ENCODE measurements at places on chromosomes 16 and 17.

GRCh38 chr17:45115871-45116270 is 16.4 kb downstream of the PLCD3 start:
- DNase-seq = peak; percentile 52

DNA sequence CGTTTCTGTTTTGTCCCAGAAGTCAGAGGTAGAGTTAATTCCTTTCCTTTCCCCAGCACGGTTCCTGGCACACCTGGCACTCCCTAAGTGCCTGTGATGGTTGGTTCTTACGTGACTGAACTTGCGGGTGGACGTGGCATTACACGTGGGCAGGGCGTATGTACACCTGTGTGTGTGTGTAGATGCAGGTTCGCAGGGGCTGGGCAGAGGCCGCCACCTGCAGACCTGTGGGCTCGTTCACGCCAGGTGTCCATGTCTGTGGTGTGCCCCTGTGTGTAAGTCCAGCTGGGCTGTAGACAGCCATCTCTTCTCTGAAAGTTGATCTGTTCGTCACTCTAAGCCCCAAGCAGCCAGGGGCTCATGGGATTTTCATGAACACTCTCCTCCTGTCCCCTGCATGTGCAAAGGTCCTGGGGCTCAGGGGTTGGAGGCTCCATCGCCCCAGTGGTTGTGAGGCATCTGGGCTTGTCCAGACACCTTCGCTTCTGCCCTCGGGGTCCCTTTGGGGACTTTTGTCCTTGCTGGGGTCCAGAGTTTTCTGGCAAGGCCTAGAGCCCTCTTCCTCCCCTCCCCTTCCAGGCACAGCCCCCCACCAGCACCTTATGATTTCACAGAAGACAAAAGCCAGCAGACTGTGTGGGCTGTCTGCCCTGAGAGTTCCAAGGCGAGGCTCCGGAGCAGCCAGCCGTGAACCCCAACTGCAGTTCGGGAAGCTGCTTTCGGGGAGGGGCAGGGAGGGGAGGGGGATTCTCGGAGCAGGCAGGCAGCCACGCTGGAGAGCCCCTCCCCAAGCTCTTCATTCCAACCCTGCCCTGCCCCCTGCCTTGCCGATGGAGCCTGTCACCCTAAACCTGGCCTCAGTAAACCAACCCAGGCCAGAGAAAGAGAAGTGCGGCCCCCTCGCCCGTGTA is 5.4 kb upstream of the FSCN2 start:
- peak; percentile 46 for DNase-seq

- DNase-seq = peak; percentile 46
These were observed 22.2 kb upstream of the ADCY7 start for GRCh38 chr16:50244140-50244503.

GRCh38 chr16:86540894-86541293 is 14.1 kb downstream of the MTHFSD start:
- DNase-seq = no peak

DNA sequence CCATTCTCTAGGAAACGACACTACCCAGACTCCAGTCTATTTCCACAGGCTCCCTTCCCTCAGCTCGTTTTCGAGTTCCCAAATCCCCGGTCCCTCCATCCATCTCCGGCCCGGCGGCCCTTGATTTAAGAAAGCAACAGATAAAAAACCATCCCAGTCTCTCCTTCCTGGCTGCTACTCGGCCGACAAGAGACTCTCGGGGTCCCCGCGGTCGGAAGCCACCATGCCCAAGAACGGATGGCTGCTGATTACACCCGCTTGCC is 182 bp downstream of the RPL26 start:
- no peak for DNase-seq

DNA sequence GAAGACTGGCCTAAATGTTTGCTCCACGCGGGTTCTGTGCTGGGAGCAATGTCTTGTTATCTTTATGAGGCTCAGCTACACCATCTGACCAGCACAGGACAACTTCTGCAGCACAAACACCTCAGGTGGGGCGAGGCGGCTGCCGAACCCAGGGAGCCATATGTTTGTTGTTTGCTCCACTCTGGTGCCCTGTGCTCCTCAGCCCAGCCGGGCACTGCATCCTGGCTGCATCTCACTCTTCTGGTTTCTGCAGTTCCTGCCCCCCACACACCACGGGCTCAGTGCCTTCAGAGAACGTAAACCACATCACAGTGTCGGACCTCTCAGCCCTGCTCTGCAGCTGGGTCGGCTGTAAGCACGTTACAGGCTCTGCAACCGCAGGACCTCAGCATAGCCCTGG is 32.4 kb downstream of the MXRA7 start:
- DNase-seq = no peak

DNA sequence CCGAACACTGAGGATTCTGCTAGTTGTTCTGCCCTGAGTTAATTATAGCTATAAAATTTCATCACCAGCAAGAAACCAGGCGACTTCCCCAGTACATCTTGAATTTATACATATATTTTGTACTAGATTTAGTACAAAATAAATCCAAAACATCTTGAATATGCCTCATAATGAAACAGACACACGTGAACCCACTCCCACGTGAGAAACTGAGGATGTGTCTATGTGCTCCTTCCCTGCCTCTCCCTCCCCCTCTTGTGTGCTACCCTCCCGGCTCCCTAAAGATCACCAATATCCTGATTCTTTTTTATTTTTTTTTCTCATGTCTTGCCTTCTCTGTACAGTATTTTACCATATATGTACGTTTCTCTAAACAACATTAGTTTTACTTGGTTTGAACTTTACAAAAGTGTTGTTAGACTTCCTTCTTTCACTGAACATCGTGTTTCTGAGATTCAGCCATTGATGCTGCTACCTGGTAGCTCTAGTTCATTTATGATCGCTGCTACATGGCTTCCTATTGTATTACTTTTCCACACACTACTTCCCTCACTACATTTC is 1.1 kb upstream of the LCMT1 start:
- no peak for DNase-seq

DNA sequence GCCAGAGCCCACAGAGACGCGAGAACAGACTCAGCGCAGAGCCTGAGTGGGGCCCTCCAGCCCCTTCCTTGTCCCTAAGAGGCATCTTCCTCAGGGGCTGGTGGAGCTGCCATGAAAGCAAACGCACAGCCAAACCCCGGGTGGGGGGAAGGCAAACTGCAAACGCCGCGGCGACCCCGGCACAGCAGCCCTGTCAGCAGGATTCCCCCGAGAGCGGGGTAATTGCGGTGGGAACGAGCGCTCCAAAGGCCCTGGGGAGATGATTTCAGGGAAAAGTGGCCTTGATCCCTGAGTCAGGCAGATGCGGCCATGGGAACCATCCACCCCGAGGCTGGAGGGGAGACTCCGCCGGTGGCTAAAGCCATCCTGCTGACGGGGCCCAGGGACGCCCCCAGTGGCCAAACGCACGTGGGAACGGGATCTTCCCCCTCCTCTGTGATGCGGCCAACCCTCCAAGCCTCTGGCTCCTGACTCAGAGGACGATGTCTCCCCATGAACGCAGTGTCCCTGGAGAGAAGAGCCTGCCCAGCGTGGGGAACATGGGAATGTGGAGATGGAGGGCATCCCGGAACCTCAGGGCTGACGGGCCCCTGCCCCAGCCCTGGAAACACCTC is 25.1 kb downstream of the SLC7A5 start:
- DNase-seq = peak; percentile 26

GRCh38 chr17:50479522-50480141 is 972 bp downstream of the RSAD1 start:
- DNase-seq = peak; percentile 74

GRCh38 chr17:33515974-33516373 is 222.9 kb upstream of the ASIC2 start:
- DNase-seq = no peak

- no peak for DNase-seq
These were observed 65.9 kb downstream of the PITPNC1 start for GRCh38 chr17:67442787-67443624.

DNA sequence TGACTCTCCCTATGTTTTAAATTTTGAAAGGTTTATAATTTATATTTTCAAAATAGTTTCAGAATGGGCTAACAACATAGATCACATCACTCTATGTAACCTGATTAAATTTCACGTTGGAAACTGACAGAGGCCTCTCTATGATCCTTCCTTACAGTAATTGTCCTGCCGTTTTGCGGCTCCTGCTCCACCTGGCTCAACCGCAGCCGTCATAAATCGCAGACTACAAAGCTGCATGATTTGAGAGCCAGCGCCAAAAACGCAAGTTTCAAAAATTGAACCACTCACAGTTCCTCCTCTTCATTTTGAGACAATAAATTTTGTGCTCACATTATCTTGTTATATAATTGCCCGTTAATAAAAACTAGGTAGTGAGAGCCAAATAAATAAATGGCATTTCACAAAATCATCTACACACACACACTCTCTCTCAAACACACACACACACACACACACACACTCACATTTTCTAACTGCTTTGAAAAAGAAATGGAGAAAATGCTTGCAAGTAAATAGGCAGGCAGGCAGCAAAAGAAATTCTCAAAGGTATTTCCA is 263.1 kb upstream of the PSMD7 start:
- DNase-seq = no peak

GRCh38 chr17:64608571-64608981 is 53.5 kb downstream of the SMURF2 start:
- DNase-seq = peak; percentile 35

- DNase-seq = peak; percentile 87
These were observed 13.1 kb downstream of the CCR7 start for GRCh38 chr17:40551879-40552768.

DNA sequence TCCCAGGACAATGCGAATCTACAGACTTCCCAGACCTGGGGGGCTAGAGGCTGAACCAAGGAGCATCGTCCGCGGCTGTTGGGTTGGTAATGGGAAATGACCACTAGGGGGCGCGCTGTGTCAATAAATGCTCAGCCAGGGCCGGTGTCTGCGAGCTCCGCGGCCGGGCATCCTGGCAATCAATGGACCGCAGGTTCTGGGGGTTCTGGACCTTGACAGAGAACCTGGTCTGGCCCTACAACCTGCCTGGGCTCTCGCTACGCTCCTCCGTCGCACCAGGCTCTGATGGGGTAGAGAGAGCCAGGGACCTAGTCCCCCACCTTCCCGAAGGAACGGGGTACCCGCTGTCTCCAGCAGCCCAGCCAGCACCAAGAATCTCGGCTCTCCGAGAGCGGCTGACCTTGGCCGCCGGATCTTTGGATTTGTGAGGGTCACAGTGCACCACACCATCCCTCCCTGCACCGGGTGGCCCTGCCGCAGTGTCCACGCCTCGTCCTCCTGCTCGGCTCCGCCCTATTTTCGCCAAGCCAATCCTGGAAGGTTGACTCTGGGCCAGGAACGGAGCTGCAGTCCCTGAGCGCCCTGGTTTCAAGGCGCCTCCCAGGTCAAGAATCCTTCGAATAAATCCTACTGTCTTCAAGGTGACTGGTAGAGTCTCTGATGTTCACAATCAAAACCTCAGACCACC is 20.4 kb upstream of the BEAN1 start:
- peak; percentile 55 for DNase-seq

DNA sequence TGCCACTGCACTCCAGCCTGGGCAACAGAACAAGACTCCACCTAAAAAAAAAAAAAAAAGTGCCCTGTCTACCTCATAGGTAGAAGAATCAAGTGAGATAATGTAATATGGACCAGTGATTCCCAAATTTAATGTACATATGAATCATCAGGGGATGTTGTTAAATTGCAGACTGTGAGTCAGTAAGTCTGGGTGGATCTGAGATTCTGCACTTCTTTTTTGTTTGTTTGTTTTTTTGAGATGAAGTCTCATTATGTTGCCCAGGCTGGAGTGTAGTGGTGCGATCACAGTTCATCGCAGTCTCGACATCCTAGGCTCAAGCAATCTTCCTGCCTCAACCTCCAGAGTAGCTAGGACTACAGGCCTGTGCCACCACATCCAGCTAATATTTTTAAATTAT is 31.6 kb downstream of the HOXB1 start:
- peak; percentile 48 for DNase-seq

DNA sequence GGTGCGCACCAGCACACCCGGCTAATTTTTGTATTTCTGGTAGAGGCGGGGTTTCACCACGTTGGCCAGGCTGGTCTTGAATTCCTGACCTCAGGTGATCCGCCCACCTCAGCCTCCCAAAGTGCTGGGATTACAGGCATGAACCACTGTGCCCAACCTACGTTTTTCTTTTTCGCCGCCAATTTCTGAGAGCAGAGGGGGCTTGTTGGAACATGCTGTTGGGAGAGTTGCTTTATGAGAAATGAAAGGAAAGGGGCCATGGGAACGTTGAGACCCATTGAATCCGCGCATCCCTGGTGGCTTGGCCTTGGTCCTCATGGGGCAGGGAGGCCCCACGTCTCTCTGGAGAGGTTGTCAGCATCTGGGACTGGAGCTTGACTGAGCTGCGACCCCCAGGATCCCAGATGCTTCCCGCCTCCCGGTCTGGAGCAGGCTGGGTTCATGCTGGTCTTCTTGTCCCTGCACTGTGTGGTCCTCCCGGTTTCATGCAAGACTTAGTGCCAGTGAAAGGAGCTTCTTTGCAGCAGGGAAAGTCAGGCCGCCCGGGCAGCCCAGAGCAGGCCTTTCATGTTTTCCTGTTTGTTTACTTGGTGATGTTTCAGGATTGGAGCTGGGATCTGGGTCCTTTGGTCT is 22.8 kb downstream of the CRISPLD2 start:
- no peak for DNase-seq

DNA sequence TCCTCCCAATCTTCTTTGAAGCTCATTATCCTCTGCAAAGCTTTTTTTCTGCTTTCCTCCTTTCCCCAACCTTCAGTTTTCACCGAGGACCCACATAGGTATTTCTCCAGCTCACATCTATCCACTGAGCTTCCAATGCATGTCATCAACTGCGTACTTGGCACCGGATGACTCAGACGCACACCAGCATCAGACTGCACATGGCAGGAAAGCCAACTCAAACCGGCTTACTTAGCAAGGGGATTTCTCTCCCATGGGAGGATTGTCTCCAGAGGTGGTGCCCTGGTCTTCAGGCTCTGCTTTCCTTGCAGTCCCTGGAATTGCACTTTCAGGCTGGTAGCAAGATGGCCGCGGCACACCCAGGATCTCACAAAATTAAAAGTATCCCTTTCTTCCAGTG is 1.7 kb upstream of the AKTIP start:
- peak; percentile 55 for DNase-seq

GRCh38 chr17:34177642-34178041 is 77.4 kb upstream of the CCL2 start:
- peak; percentile 67 for DNase-seq

DNA sequence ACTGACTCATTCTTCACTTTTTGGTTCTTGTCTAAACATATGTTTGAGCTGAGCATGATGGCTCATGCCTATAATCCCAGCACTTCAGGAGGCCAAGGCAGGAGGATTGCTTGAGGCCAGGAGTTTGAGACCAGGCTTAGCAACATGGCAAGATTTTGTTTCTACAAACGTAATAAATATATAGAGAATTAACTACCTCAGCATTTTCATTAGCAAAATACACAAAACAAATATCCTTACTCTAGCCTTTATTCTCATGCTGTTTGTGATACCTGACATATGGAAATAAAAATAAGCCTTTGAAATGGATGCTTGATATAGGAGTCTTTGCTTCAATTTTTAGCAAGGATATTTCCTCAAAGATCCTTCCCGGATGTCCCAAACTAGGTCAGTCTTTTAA is 132.8 kb downstream of the ABCC1 start:
- no peak for DNase-seq

DNA sequence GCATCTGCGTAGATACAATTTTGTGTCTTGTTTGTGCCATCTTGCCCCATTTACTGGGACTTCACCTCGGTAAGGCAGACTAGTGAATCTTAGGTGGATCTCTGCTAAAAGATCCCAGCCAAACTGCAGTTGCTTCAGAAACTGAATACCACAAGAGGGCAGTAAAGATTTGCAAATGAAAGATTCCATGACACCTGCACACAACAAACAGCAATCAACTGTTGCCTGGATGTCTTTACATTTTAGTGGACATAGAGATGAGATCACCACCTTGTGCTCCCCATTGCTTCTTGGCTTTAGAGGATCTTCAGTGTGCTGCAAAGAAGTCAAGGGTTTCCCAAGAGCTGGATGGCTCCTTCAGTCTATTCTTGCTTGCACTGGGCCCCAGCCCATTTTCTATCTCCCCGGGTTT is 119.2 kb upstream of the CACNG5 start:
- peak; percentile 55 for DNase-seq
